ENCODE measurements at places on chromosomes 16 and 17. TPM values are rescaled to one million over a fixed set of nuclear protein-coding genes. Genes with fewer than 3 reads are reported as not detected.

TNP2 gene
- not detected for polyA plus RNA-seq

GPR179 gene
- 0.06 TPM for polyA plus RNA-seq

MYLK3 gene
- 0.99 TPM for polyA plus RNA-seq

CHMP6 gene
- polyA plus RNA-seq = 30.0 TPM

C17orf58 gene
- polyA plus RNA-seq = 25.6 TPM

TEPSIN gene
- polyA plus RNA-seq = 12.3 TPM
